Activated CD8-positive, alpha-beta T cell treated with anti-CD3 and anti-CD28 coated beads for 36 hours (primary cell): ENCODE measurements at places on chromosomes 7 and 10. TPM values are rescaled to one million over a fixed set of nuclear protein-coding genes. Genes with fewer than 3 reads are reported as not detected.

DNA sequence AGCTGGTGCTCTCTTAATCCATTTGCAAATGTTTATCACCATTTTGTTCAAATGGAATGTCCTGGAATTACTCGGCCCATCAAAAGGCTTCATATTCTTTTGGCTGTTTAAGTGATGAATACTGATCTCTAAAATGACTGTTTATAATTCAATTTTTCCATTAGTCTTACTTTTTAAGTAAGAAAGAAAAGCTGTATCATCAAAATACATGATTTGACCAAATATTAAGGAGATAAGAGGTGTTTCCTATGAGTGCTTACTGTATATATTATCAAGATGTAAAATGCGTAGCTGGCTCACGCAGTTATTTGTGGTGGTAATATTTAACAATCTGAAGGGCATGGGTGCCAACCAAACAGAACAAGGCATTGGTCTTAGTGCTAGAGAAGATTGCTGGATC, 51.2 kb downstream of the OTUD1 start:
- H3K4me1 ChIP-seq = no peaks in the 10 kb centered on the region
- no peak overlapping the region for H3K27ac ChIP-seq
- H3K27me3 ChIP-seq = peaks cover 6% of the 10 kb centered on the region

GRCh38 chr10:17563452-17563851, 53.7 kb downstream of the HACD1 start:
- DNase-seq = no peak
- H3K36me3 ChIP-seq = no peaks in the 10 kb centered on the region
- H3K27me3 ChIP-seq = peaks cover 1% of the 10 kb centered on the region
- no peaks in the 10 kb centered on the region for H3K4me1 ChIP-seq
- no peak overlapping the region for H3K4me3 ChIP-seq
- no peak overlapping the region for H3K27ac ChIP-seq

ELN gene
- not detected for total RNA-seq

DNA sequence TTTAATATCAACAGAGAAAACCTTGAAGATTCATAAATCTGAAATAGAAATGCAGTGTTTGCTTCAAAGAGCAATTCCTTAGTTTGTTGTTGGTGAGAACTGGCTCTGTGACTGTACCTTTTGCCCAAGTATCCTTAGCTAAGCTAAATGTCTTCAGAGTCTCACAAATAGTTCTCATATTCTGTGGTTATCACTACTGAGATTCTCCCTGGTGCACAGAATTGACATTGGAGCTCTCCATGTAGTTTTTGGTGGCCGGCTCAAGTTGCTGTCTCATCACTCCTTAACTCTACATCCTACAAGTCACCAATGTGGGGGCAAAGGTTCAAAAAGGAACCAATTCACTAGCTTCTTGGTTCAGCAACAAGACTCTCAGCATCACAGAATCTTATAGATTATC, 780.3 kb downstream of the LRMDA start:
- H3K36me3 ChIP-seq = no peaks in the 10 kb centered on the region
- H3K4me3 ChIP-seq = no peak overlapping the region
- H3K27ac ChIP-seq = no peak overlapping the region

GIMAP4 gene
- total RNA-seq = 88.3 TPM

GRCh38 chr10:78763651-78764395, 304.9 kb upstream of the ZMIZ1 start:
- peak; percentile 85 for DNase-seq
- peak overlapping the region; percentile 3 for H3K4me3 ChIP-seq
- H3K36me3 ChIP-seq = no peaks in the 10 kb centered on the region
- H3K4me1 ChIP-seq = peaks cover 23% of the 10 kb centered on the region
- H3K27ac ChIP-seq = peak overlapping the region; percentile 91
- H3K27me3 ChIP-seq = no peaks in the 10 kb centered on the region

DNA sequence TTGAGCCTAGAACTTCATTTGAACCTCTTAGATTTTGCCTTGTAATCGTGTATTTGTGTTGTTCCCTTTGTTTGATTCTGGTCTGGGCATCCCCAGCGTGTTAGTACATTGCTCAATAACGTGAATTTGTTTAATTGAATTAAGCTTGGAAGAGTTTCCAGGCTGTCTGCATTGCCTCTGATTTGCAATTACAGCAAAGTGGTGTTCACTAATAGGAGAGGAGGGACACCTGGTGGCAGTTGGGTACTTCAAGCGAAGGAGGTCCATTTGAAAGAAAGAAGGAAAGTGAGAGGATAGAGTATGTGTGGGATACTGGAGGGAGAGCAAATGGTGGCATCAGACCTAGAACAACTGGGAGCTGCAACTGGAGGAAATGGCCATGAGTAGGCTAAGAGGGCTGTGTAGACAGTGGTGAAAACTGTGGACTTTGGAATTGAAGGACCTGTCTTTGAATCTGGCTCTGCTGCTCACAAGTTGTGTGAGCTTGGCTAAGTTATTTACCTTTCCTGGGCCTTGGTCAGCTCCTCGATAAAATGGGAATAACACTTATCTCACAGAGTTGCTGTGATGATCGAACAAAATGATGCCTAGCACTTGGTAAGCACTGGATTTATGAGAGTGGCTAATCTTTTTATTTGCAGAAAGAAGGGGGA, 15.1 kb downstream of the LSMEM1 start:
- no peaks in the 10 kb centered on the region for H3K4me1 ChIP-seq
- no peak overlapping the region for H3K27ac ChIP-seq
- no peaks in the 10 kb centered on the region for H3K36me3 ChIP-seq
- no peak overlapping the region for H3K4me3 ChIP-seq

- H3K27me3 ChIP-seq = no peaks in the 10 kb centered on the region
- H3K4me1 ChIP-seq = no peaks in the 10 kb centered on the region
- no peak overlapping the region for H3K4me3 ChIP-seq
- no peak overlapping the region for H3K27ac ChIP-seq
- H3K36me3 ChIP-seq = no peaks in the 10 kb centered on the region
Measured at GRCh38 chr10:130958981-130959751, 352.4 kb downstream of the TCERG1L start.

DNA sequence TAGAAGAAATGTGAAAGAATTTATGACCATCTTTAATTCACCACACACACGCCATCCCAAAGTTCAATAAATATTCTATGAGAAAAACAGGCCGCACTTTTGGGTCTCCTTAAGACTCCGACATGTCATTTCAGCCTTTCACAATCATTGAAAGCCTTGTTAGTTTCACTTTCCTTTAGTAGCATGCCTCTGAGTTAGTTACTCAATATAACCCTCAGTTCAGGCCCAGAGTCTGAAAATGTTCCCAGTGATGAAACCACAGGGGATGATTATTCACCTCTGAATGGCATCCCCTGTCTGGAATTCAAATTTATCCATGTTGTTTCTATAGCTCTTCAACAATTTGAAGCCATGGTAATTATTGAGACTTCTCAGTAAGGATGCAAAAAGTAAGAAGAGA, 278.1 kb upstream of the NRP1 start:
- no peak overlapping the region for H3K4me3 ChIP-seq
- H3K36me3 ChIP-seq = no peaks in the 10 kb centered on the region
- peaks cover 2% of the 10 kb centered on the region for H3K27me3 ChIP-seq
- no peak for DNase-seq

GRCh38 chr7:36545291-36545690, 155.6 kb downstream of the ANLN start:
- H3K4me1 ChIP-seq = no peaks in the 10 kb centered on the region
- no peak overlapping the region for H3K4me3 ChIP-seq
- H3K36me3 ChIP-seq = peaks cover 9% of the 10 kb centered on the region
- no peak for DNase-seq
- no peaks in the 10 kb centered on the region for H3K27me3 ChIP-seq
- no peak overlapping the region for H3K27ac ChIP-seq

- H3K27me3 ChIP-seq = peaks cover 2% of the 10 kb centered on the region
- H3K4me3 ChIP-seq = no peak overlapping the region
- DNase-seq = no peak
- no peaks in the 10 kb centered on the region for H3K36me3 ChIP-seq
- no peak overlapping the region for H3K27ac ChIP-seq
Measured at GRCh38 chr7:104859754-104860426, 154.1 kb upstream of the KMT2E start.

FKBP6 gene
- total RNA-seq = not detected
